ENCODE measurements at places on chromosomes 5 and 9. TPM values are rescaled to one million over a fixed set of nuclear protein-coding genes. Genes with fewer than 3 reads are reported as not detected.

The WNT8A gene
- not detected for total RNA-seq

The AFF4 gene
- total RNA-seq, result 131 TPM

The VCP gene
- 192 TPM for total RNA-seq

The UGT3A1 gene
- not detected for total RNA-seq

The SCGB3A2 gene
- total RNA-seq, result not detected

The AK6 gene
- 30.4 TPM for total RNA-seq

The NSMF gene
- 78.2 TPM for total RNA-seq

The SPATA31A3 gene
- total RNA-seq, result not detected

The DMRT3 gene
- total RNA-seq, result 0.26 TPM

The BRD3 gene
- total RNA-seq, result 24.4 TPM

The OXCT1 gene
- 31.4 TPM for total RNA-seq

The TEX48 gene
- not detected for total RNA-seq

The CDH12 gene
- total RNA-seq, result not detected

The RNF183 gene
- total RNA-seq, result not detected

The ST8SIA4 gene
- total RNA-seq, result 19.7 TPM

The TAF11L12 gene
- total RNA-seq, result not detected

The LHX3 gene
- total RNA-seq, result not detected
